ENCODE measurements at places on chromosomes 1 and 21.

- DNase-seq, result peak; percentile 86
Measured at GRCh38 chr1:247331525-247332214, at the start of gene ZNF496. TSS of gene ZNF496 (minus strand) at chr1:247331867. CDS start at chr1:247329578, 2,289 bp downstream.

DNA sequence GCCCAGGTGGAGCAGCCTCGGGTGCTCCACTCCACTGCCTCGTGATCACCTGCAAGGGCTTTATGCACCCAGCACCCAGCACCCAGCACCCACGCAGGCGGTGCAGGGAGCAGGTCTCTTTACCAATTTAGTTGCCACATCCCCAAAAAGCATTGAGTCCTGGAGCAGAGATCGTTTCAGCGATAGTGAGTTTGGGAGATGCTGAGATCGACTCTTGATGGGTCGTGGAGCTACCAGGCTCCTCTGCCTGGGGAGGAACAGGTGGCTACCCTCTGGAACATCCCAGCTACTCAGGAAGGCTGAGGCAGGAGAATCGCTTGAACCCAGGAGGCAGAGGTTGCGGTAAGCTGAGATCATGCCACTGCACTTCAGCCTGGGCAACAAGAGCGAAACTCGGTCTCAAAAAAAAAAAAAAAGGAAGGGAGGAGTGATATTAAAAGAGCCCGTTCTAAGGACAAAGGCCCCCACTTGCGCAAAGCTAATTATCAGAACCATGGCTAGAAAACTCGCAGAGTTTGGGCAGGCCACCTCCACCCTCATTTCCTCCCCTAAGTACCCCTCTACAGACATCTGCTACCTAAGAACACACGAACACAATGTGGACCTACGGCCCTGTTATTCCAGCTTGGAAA is 106.5 kb upstream of the SLC45A1 start:
- DNase-seq, result peak; percentile 85

DNA sequence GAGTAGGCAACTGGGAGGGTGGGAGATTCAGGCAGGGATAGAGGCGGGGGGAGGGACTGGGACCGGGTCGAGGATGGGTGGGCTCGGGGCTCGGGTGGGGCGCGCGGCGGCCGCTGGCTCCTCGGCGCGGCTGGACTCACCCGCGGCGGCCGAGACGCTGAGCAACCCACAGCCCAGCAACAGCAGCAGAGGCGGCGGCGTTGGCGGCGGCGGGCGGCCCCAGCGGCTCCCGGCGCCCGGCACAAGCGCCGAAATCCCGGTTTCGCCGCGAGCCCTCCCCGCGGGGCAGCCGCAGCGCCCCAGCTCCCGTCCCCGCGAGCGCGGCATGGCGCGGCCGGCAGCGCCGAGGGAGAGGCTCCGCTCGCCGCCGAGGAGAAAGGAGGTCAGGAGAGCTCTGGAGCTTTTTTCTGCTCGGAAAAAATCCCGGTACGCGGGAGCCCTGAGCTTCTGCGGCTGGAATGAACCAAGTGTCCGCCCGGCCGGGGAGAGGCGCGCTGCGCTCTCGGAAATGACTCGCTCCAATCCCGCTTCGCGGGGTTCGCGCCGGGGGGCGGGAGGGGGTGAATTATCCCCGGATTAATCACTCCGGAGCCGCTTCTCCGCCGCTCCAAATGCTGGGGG is at the start of gene CSMD2:
CSMD2 (minus strand) TSS at position 460 of the 621 bp plus-strand sequence; CDS start at position 327, 133 bp downstream.
- no peak for DNase-seq

- no peak for DNase-seq
Measured at GRCh38 chr1:109251277-109252166, 2.2 kb downstream of the CELSR2 start.

DNA sequence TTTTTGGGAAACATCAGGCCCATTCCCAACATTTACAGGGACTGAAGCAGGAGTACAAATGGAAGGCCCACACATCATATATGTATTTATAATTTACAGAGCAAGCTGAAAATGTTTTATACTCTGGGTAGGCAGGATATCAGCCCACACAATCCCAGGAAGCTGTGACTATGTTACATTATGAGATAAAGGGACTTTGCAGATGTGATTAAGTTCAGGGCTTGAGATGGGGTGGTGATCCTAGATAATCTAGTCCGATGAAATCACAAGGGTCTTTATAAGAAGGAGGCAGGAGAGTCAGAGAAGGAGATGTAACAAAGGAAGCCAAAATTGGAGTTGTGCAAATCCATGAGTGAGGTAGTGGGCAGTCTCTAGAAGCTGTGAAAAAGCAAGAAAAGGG is 160.5 kb downstream of the PDE4B start:
- DNase-seq, result no peak

DNA sequence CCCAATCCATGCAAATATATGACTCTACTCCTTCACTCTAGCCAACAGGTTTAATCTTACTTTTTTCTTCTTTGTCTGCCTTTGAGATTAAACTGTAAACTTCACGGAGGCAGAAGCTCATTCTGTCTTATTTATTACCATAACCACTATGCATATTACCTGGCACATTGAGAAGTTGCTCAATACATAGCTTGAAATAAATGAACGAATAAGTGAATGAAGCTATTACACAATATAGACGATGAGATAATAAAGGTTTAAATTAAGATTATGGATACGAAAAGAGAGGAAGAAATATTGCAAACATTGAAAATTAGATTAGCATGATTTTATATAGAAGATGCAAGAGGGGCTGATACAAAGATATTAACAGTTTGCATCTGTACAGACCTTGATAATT is 385.1 kb downstream of the LTN1 start:
- no peak for DNase-seq

- no peak for DNase-seq
Measured at GRCh38 chr1:230690101-230690500, 23.8 kb downstream of the AGT start.

GRCh38 chr21:43972850-43973633 is 39.1 kb upstream of the TRAPPC10 start:
- no peak for DNase-seq

DNA sequence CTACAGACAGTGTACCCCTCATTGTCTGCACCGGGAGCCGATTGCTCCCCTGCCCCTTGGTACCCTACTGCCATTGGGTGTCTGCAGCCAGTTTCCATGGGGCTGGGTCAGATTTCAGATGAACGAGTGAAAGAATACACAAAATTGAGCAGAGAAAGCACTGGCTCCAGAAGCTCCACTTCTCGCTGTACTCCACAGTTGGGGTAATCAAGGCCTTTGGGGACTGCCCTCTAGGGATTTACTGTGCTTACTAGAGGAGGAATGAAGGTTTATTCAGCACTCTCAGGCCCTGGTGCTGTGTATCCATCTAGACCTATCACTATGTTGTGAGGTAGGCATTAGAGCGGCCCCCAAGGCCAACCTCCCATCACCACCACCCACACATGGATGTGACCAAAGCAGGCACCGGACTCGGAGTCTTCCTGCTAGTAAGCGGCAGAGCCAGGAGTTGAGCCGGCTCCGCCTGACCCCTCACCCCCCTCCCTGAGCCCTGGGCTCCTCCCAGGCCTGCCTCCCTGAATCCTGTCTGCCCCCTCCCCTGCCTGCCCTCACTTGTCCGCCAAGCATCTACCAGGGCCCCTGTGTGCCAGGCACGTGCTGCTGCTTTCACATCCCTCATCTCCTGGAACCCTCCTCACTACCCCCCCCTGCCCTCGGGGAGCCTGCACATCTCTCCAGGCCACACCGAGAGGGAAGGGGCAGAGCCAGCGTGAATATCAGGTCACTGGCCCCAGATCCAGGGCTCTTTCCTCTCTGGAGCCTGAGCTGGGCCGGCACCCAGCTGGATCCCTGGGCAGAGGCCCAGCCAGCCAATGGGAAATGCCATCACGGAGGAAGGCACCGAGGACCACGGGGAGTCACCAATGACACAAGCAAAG is 23.3 kb downstream of the KCNN3 start:
- no peak for DNase-seq

- DNase-seq, result no peak
Measured at GRCh38 chr1:187665483-187665882, 836.7 kb downstream of the PLA2G4A start.

GRCh38 chr1:108502624-108503023 is 52.5 kb downstream of the NBPF6 start:
- no peak for DNase-seq

GRCh38 chr1:61181067-61182038 is 99.0 kb downstream of the NFIA start:
- no peak for DNase-seq

DNA sequence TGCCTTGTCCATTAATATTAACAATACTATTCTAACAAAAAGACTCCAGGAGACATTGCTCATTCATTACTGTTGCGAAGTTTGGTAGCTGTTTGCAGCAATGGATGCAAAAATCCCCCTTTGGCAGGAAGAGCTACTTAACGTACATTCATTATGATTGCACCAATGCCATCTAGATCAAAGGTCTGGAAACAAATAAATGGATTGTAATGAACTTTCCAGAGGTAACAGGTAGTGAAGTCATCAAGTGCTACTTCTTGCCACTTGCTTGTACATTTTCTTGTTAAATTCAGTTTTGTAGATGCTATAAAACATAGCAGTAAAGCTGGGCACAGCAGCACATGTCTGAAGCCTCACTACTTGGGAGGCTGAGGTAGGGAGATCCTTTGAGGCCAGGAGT is 93.9 kb downstream of the DDAH1 start:
- DNase-seq, result no peak

GRCh38 chr1:28341591-28341990 is 12.8 kb downstream of the MED18 start:
- no peak for DNase-seq

GRCh38 chr21:45142469-45143308 is 68.3 kb downstream of the ADARB1 start:
- peak; percentile 40 for DNase-seq

DNA sequence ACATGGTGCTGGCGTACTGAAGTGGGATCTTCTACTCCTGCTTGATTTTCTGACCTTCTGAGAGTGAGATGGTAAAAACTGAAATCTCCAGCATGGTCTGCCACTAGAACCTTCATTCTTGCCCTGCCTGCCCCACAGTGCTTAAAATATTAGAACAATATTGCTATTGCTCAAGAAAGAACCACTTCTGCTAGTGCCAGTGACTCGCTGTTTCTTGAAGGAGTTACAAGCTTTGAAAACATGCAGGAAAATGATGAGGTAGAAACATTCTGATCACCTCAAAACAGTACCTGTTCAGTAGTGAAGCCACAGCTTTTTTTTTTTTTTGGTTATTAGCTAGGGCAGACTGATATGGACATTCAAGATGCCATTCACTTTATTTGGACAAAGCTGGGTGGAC is 95.3 kb downstream of the BACH1 start:
- DNase-seq, result peak; percentile 9

GRCh38 chr1:194846488-194846887 is 1660.1 kb upstream of the B3GALT2 start:
- DNase-seq, result no peak

DNA sequence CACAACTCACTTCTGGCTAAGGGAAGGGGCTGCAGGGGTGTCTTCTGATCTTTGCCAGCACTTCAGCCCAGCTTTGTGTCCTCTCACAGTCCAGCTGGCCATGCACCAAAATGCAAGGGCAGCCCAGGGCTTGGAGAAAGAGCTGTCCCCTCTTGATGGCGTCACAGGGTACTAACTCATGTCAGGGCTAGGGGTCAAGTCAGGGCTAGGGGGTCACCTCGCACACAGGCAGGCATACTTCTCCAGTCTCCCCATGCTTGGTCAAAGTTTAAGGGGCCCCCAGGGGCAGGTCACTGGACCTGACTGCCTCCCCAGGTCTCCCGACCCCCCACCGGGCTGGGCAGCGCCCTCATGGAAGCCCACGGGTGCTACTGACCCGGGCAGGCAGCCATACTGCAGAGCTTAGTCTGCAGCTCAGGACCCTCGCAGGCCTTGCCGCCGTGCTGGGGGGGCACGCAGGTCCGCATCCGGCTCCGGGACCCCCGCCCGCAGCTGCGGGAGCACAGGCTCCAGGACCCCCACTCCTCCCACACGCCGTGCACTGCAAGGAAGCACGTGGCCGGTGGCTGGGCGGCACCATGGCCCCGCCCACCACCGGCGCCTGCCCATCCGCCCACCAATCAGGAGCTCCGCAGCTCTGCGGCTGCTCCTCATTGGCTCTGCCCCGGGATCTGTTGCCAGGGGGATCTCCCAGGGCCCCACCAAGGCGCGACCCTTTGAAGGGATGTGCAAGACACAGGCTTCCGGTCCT is 21.5 kb downstream of the ADGRB2 start:
- DNase-seq, result no peak

DNA sequence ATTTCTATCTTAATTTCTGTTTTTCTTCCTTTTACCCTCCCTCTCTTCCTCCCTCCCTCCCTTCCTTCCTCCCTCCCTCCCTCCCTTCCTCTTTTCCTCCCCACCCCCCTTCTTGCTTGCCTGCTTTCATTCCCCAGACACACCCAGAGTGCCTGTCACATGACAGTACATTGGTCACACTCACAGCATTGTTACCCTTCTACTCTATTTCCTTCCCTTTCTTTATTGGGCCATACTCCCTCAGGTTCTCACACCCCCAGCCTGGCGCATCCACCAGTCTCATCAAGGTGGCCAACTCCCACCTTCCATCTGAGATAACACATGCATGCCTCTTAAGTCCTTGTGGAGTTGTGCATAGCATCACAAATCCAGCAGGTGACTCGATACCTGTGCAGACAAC is 10.9 kb downstream of the TMPRSS3 start:
- peak; percentile 31 for DNase-seq

GRCh38 chr1:155703216-155703615 is 14.3 kb downstream of the DAP3 start:
- DNase-seq, result no peak

DNA sequence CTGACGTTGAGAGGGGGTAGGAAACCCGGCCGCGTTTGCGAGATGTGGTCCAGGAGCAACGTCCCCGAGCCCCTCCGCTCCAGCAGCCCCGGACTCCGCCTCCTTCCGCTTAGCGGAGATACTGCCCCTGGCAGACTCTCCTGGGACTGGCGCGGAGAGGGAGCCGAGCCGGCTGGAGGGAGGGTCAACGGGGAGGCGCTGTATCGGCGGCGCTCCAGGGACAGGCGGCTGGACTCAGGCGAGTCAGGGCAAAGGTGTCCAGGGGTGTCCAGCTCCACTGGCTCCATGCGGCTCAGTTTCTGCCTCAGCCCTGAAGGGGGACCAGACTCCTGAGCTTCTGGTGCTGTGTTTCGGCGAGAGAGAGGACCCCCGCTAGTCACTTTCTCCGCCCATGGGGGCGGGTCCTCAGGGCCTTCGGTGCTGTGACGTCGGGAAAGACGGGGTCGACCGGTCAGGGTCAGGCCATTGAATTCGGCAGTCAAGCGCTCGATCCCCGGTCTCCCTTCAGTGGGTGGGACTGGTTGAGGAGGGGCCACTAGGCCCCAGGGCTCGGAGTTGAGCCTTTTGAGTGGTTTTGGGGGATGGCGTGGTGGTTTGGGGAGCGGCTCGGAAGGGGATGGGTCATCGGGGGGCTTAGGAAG is 2.8 kb upstream of the LIX1L start:
- DNase-seq, result peak; percentile 87

DNA sequence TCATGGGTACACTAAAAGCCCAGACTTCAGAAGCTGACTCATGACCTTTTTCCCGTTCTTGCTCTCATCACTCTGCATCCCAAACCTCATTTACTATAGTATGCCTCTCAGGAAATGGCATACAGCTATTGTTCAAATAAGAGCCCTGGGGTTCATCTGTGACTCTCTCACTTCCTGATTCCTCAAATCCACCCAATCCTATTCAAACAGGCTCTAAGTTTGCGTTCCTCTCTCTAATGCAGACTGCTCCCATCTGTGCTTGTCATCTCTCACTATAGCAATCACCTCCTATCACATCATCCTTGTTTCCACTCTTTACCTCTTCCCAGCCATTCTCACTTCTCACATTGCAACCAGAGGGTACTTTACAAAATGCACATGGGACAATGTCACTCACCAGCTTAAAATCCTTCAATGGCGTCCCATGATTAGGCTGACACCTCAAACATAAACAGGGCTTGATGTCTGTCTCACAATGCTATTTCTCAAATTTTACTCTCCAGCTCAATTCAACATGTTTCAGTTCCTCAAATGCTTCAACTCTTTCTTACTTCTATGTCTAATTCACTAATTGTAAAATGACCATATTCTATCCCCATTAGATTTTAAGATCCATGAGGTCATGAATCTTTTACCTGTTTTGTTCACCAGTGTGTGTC is 408.4 kb downstream of the NTNG1 start:
- DNase-seq, result no peak

Data from NB4 (cell line).